ENCODE measurements at places on chromosomes 1 and 21.

DNA sequence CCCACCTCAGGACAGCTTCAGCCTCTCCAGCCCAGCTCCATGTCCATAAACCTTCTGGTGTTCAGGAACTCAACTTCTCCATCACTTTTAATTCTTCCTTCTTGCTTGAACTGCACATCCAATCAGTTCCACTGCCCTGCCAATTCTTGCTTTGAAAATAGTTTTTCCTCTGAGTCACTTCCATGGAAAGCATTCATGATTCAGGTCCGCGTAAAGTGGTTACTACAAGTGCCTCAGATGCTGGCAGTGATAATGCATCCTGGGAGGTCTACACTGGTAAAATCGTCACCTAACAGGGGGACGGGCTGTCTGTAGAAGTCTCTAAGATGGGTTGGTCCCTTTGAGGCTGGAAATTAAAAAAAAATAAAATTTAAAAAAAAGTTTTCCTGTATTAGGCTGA, 25.9 kb upstream of the RCAN1 start:
- no peak for DNase-seq

DNA sequence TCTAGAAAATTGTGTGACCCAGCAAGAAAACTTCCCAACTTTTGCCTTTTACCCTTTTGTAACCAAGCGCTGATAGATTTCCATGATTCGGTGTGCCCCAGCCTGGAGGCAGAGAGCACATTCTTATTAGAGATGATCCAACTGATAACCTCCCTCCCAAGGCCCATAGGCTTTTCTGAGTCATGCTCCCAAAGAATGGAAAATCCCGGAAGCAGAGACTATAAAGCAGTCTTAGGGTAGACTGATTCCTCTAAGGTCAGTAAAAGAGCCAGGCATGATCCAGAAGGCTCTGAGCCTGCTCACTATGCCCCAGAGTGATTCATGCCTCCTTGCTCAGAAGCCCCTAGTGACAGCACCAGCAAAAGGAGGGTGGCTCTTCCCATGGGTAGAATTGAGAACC, 4.3 kb downstream of the CAMK1G start:
- no peak for DNase-seq

GRCh38 chr1:25099343-25099951, 132.9 kb downstream of the SYF2 start:
- DNase-seq: no peak

DNA sequence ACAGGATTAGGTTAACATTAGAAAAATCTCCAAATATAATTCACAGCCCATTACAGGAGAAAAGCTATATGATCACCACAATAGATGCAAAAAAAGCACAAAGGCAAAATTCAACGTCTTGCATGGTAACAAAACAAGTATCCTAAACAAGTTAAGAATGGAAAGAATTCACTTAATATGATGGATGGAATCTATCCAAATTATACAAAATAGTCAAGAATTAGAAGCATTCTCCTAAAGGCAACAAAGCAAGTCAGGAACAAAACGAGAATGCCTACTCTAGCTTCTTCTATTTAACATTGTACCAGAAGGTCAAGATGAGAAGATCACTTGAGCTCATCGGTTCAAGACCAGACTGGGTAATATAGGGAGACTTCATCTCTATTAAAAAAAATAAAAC, 442.8 kb downstream of the SETD4 start:
- DNase-seq: no peak

- no peak for DNase-seq
Measured at GRCh38 chr1:6569033-6569432, 10.8 kb upstream of the ZBTB48 start.

DNA sequence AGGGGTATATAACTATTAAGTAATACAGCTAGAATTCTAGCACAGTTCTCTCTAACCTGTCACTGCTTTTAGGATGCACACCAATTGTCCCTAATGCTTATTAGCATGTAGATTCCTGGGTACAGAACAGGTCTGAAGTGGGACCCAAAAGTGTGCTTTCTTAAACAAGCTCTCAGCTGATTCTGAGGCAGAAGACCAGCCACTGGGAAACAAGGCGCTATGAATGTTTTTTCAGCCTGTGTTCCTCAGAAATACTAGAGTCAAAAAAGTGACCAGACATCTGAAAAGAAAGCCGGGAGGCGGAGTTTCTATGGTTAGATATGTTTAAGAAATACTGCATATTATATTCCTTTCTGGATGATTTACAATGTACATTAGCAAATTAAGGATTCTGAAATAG, 1.8 kb downstream of the PEF1 start:
- DNase-seq: no peak

GRCh38 chr1:41423511-41424191, 60.8 kb downstream of the EDN2 start:
- no peak for DNase-seq

- no peak for DNase-seq
Measured at GRCh38 chr1:51960262-51960661, 30.2 kb downstream of the RAB3B start.

- DNase-seq: no peak
Measured at GRCh38 chr1:61012341-61012761, 70.0 kb upstream of the NFIA start.

DNA sequence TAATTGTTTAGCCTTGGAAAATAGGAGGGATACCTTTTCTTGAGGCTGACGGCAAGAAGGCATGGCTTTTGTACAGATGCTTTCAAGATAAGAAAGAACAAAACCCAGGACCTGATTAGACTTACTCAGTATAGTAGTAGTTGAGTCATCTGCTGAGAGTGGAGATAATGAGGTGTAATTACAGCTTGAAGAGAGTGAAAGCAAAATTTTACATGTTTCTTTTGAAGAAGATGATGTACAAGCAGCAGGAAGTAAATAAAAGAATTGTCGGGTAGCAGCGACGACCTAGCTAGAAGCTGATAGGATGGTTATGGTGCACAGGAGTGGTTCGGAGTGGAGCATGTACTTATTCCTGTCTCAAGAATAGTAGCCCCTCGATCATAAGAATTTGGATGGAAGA, 6.6 kb downstream of the ANGPTL1 start:
- no peak for DNase-seq

GRCh38 chr1:177328251-177328650, 157.5 kb downstream of the BRINP2 start:
- no peak for DNase-seq

GRCh38 chr1:110210604-110211495, 736 bp downstream of the KCNC4 start:
- DNase-seq: no peak

GRCh38 chr1:36964830-36965229, 69.5 kb downstream of the GRIK3 start:
- no peak for DNase-seq

GRCh38 chr1:7002728-7003127, 217.5 kb downstream of the CAMTA1 start:
- no peak for DNase-seq

- DNase-seq: no peak
Measured at GRCh38 chr1:8211883-8212579, 105.9 kb upstream of the SLC45A1 start.

- DNase-seq: no peak
Measured at GRCh38 chr1:40978886-40979240, 633 bp upstream of the CTPS1 start.

- DNase-seq: no peak
Measured at GRCh38 chr1:59016390-59016789, 232.5 kb upstream of the JUN start.

Data from esophagus muscularis mucosa (tissue), 4 donors.